ENCODE measurements at places on chromosomes 13 and 19. TPM values are rescaled to one million over a fixed set of nuclear protein-coding genes. Genes with fewer than 3 reads are reported as not detected.

PLA2G4C gene
- 0.93 TPM for total RNA-seq

GRCh38 chr13:98514288-98514687 is 62.6 kb downstream of the STK24 start:
- no peak overlapping the region for H3K27ac ChIP-seq
- peaks cover 17% of the 10 kb centered on the region for H3K4me1 ChIP-seq
- DNase-seq: no peak
- H3K36me3 ChIP-seq: peaks cover 24% of the 10 kb centered on the region
- H3K4me3 ChIP-seq: no peak overlapping the region

- H3K27ac ChIP-seq: no peak overlapping the region
- no peaks in the 10 kb centered on the region for H3K4me1 ChIP-seq
- no peaks in the 10 kb centered on the region for H3K27me3 ChIP-seq
Observed at GRCh38 chr13:65154661-65155447, 2075.3 kb downstream of the PCDH9 start.

DNA sequence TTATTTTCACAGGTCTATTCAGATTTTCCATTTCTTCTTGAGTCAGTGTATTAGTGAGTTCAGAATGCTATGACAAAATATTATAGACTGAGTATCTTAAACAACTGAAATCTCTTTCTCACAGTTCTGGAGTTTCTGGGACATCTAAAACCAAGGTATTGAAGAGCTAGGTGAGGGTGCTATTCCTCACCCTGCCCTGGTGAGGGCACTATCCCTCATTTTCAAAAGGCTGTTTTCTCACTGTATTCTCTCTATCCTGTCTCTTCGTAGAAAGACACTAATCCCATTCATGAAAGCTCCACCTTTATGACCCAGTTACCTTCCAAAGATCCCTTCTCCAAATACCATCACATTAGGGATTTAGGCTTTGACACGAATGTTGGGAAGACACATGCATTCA is 1617.1 kb downstream of the PCDH9 start:
- no peak overlapping the region for H3K4me3 ChIP-seq
- no peaks in the 10 kb centered on the region for H3K4me1 ChIP-seq
- DNase-seq: no peak

EDNRB gene
- total RNA-seq: 0.38 TPM

GRCh38 chr13:30097089-30097488 is 210.3 kb downstream of the KATNAL1 start:
- no peak for DNase-seq
- H3K27me3 ChIP-seq: peaks cover 3% of the 10 kb centered on the region
- H3K4me1 ChIP-seq: peaks cover 6% of the 10 kb centered on the region
- no peaks in the 10 kb centered on the region for H3K36me3 ChIP-seq
- no peak overlapping the region for H3K27ac ChIP-seq

NLRP4 gene
- not detected for total RNA-seq

GPR108 gene
- total RNA-seq: 72.8 TPM

GARIN5A gene
- total RNA-seq: 11.6 TPM

LRRC8E gene
- total RNA-seq: 3.9 TPM

- peaks cover 18% of the 10 kb centered on the region for H3K36me3 ChIP-seq
- no peak overlapping the region for H3K4me3 ChIP-seq
- H3K27ac ChIP-seq: peak overlapping the region; percentile 51
- H3K4me1 ChIP-seq: no peaks in the 10 kb centered on the region
- H3K27me3 ChIP-seq: no peaks in the 10 kb centered on the region
Observed at GRCh38 chr13:72745260-72745659, 17.5 kb downstream of the BORA start.

DNA sequence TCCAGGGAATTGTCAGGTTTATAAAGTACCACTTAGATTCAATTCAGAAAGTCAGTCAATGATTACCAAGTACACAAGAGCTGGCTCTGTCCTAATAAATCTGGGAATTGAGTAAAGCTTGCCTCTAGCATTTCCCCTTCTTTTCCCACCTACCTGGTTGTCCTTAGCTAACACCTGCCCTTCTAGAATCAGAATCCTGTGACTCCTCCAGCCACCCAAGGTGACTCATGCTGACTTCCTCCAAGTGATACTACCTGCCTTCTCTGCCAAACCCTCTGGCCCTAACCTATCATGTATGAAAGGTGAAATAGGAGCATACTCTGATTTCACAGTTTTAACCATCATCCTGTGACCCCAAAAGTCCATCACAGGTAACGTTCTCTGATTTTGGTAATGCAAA is 151.2 kb downstream of the DIAPH3 start:
- H3K27me3 ChIP-seq: no peaks in the 10 kb centered on the region
- no peak for DNase-seq
- peaks cover 16% of the 10 kb centered on the region for H3K4me1 ChIP-seq
- H3K36me3 ChIP-seq: no peaks in the 10 kb centered on the region
- H3K4me3 ChIP-seq: no peak overlapping the region

GRCh38 chr13:51697181-51697580 is 106.8 kb downstream of the DHRS12 start:
- no peaks in the 10 kb centered on the region for H3K4me1 ChIP-seq
- no peak overlapping the region for H3K27ac ChIP-seq

- no peaks in the 10 kb centered on the region for H3K36me3 ChIP-seq
- no peaks in the 10 kb centered on the region for H3K27me3 ChIP-seq
- peaks cover 10% of the 10 kb centered on the region for H3K4me1 ChIP-seq
- H3K27ac ChIP-seq: no peak overlapping the region
- no peak for DNase-seq
- H3K4me3 ChIP-seq: no peak overlapping the region
Observed at GRCh38 chr13:60090574-60090973, 73.2 kb downstream of the DIAPH3 start.

- no peak for DNase-seq
- no peak overlapping the region for H3K27ac ChIP-seq
- peaks cover 64% of the 10 kb centered on the region for H3K27me3 ChIP-seq
- H3K4me3 ChIP-seq: no peak overlapping the region
- peaks cover 1% of the 10 kb centered on the region for H3K36me3 ChIP-seq
Observed at GRCh38 chr19:46488551-46488950, 7.1 kb downstream of the PNMA8B start.

DNA sequence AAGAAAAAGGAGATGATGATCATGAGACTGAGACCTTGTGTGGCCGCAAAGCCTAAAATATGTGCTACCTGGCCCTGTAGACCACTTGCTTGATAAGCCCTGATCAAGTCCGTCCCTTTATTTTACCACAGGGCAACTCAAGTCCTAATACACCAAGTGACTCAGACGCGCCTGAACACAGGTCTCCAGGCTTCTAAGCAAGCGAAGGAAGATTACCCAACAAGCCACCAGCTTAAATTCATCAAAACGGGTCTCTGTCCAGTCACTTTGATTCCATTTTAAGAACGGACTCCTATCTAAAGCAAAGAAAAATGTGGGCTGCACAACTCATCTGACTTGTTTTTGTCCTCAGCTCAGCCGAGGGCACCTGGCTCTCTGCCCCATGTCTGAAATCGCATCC is 26.8 kb downstream of the SLC7A1 start:
- no peak overlapping the region for H3K27ac ChIP-seq
- DNase-seq: no peak
- H3K4me1 ChIP-seq: peaks cover 18% of the 10 kb centered on the region

- H3K4me1 ChIP-seq: peaks cover 13% of the 10 kb centered on the region
- peak overlapping the region; percentile 91 for H3K4me3 ChIP-seq
- H3K36me3 ChIP-seq: no peaks in the 10 kb centered on the region
- DNase-seq: no peak
Observed at GRCh38 chr19:40348961-40349507, 539 bp downstream of the PLD3 start.

DNA sequence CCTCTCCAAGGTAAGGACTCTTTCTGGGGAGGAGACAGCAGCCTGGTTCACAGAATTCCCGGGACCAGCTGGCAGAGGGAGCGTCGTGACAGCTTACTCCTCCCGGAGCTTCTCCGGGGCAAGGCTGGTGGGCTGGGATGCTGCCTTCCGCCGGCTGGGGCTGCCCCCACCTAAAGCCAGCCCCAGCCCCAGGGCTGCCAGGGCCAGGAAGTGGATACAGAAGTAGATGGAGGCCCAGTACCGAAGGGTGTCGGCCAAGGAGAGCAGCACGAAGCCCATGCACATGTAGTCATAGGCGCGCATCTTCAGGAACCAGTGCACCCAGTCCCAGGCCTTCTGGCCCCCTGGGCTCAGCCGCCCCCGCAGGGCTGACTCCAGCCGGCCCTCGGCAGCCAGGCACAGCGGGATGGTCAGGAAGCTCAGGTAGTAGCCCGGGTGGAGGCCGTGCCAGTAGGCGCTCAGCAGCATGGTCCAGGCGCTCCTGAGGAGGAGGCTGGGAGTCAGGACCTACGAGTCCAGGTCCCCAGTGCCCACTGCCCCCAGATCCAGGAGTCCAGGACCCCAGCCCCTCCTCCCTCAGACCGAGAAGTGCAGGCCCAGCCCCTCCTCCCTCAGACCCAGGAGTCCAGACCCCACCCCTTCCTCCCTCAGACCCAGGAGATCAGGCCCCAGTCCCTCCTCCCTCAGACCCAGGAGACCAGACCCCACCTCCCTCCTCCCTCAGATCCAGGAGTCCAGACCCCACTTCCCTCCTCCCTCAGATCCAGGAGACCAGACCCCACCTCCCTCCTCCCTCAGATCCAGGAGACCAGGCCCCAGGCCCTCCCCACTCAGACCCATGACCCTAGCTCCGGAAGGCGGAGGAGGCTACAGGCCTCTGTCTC is 1.2 kb upstream of the TMC4 start:
- no peaks in the 10 kb centered on the region for H3K27me3 ChIP-seq
- peaks cover 12% of the 10 kb centered on the region for H3K36me3 ChIP-seq
- DNase-seq: no peak
- H3K4me1 ChIP-seq: peaks cover 11% of the 10 kb centered on the region
- peak overlapping the region; percentile 64 for H3K27ac ChIP-seq
- H3K4me3 ChIP-seq: no peak overlapping the region

DNA sequence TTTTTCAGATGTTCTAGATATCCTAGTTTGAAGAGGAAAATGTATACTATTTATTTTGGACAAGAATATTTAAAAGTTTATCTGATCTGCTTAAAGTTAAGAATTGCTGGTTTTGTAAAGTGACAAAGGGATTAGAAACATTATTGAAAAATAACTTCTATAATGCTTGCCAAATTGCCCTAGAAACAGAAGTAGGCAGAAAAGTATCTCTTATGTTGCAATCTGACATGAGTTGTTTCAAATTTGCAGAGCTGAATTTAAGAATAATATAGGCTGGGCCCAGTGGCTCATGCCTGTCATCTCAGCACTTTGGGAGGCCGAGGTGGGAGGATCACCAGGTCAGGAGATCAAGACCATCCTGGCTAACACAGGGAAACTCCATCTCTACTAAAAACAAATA is 777.1 kb downstream of the LIG4 start:
- no peak overlapping the region for H3K4me3 ChIP-seq
- no peak overlapping the region for H3K27ac ChIP-seq
- H3K36me3 ChIP-seq: no peaks in the 10 kb centered on the region
- peaks cover 2% of the 10 kb centered on the region for H3K4me1 ChIP-seq
- no peaks in the 10 kb centered on the region for H3K27me3 ChIP-seq
- DNase-seq: no peak

KCNRG gene
- total RNA-seq: 1.3 TPM

- peaks cover 3% of the 10 kb centered on the region for H3K27me3 ChIP-seq
- H3K4me3 ChIP-seq: no peak overlapping the region
- peaks cover 33% of the 10 kb centered on the region for H3K4me1 ChIP-seq
- DNase-seq: no peak
- H3K36me3 ChIP-seq: no peaks in the 10 kb centered on the region
- no peak overlapping the region for H3K27ac ChIP-seq
Observed at GRCh38 chr13:50912851-50913250, 3.3 kb downstream of the RNASEH2B start.

SOX1 gene
- total RNA-seq: 0.51 TPM

- H3K36me3 ChIP-seq: peaks cover 3% of the 10 kb centered on the region
- DNase-seq: no peak
- no peak overlapping the region for H3K4me3 ChIP-seq
- no peak overlapping the region for H3K27ac ChIP-seq
- no peaks in the 10 kb centered on the region for H3K27me3 ChIP-seq
Observed at GRCh38 chr19:14149509-14149994, 13.2 kb upstream of the ASF1B start.

JSRP1 gene
- total RNA-seq: 1.6 TPM

GRCh38 chr13:27097691-27098090 is 73.9 kb downstream of the USP12 start:
- DNase-seq: no peak
- H3K36me3 ChIP-seq: peaks cover 32% of the 10 kb centered on the region
- H3K27me3 ChIP-seq: no peaks in the 10 kb centered on the region
- no peak overlapping the region for H3K4me3 ChIP-seq
- H3K27ac ChIP-seq: no peak overlapping the region

- no peak overlapping the region for H3K27ac ChIP-seq
- DNase-seq: no peak
- H3K36me3 ChIP-seq: no peaks in the 10 kb centered on the region
- H3K4me1 ChIP-seq: peaks cover 2% of the 10 kb centered on the region
- H3K4me3 ChIP-seq: no peak overlapping the region
Observed at GRCh38 chr13:90414691-90415596, 932.5 kb upstream of the MIR17HG start.

GRCh38 chr13:62320129-62321108 is 904.8 kb upstream of the PCDH20 start:
- no peak overlapping the region for H3K4me3 ChIP-seq
- no peak for DNase-seq

TMEM59L gene
- total RNA-seq: 6.4 TPM

SLITRK1 gene
- total RNA-seq: 0.27 TPM

HCST gene
- total RNA-seq: 1.6 TPM

DNA sequence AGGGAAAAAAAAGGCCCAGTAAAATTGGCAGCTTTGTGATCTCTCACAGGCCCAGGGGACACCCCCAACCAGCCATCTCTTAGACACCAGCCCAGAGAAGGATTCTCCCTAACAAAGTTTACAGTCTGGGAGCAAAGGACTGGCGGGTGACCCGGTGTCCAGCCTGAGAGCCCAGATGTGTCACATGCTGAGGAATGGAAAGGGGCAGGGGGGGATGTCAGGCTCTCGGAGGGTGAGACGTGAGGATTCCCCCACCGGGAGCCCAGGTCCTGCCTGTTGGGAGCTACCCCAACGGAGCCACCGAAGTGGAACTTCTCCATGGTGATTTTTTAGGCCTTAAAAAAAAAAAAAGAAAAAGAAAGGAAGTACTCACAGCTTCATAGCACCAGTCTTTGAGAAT is 4.8 kb upstream of the CTXN1 start:
- no peak for DNase-seq
- H3K4me1 ChIP-seq: peaks cover 4% of the 10 kb centered on the region
- peaks cover 8% of the 10 kb centered on the region for H3K36me3 ChIP-seq
- no peaks in the 10 kb centered on the region for H3K27me3 ChIP-seq

SHFL gene
- 3.0 TPM for total RNA-seq

DNA sequence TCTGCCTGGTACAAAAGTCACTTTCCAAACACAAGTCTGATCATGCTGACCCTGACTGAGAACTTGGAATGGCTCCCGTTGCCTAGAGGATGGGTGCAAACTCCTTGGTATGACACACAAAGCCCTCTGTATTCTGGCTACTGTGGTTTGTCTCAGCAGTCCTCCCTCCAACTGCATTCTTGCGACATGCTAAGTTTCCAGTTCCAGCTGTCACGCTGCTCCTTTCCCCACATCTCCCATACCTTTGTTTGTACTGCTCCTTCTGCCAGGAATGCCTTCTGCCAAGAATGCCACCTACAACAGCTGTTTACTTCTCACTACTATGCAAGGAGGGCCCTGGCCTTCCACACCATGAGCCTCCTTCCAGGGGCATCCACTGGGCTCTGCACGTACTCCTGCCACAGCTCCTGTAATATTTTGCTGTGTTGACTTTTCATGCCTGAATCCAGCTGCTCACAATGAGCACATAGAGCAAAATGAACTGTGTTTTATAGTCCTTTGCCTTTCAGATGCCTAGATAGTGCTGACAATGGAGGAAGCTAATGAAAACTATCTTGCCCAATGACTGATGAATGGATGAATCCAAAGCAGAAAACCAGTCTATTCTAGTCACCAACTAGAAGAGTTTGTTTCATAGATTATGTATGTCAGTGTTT is 543.7 kb downstream of the EFNB2 start:
- no peak overlapping the region for H3K4me3 ChIP-seq
- no peaks in the 10 kb centered on the region for H3K36me3 ChIP-seq
- peak overlapping the region; percentile 59 for H3K27ac ChIP-seq
- H3K27me3 ChIP-seq: peaks cover 3% of the 10 kb centered on the region
- DNase-seq: no peak

Data from progenitor cell of endocrine pancreas (in vitro differentiated cells).